Pons (tissue), 1 donor: ENCODE measurements at places on chromosomes 13 and 19.

- DNase-seq: no peak
These were observed 5.0 kb downstream of the PVR start for GRCh38 chr19:44648631-44649251.

DNA sequence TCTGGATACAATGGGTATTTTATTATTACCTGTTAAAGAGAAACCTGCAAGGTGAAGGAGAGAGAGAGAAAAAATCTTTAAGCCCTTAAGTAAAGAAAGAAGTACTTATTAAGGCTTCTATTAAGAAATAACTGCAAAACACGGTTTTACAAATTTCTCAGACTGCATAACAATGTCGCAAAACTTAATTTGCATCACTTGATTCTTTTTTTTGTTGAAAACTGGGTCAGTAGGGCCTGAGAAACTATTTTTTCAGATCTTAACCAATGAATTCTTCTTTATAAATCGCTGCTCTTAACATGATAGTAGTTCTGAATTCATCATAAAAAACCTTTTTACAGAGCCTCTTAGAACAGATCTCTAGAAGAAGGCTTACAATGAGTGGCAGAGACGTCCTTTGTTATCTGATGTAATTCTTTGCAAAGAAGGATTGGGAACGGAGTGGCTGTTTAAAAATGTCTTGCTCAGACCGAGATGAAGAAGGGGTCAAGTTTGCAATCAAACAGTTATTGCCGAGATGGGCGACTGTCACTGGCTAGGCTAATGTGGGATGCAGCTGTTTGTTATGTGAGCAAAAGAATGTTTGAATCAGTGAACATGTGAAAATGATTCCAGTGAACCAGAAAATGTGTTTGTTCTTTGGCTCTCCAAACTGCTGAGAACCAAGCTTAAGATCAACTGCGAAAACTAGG is 76.3 kb downstream of the ZNF536 start:
- DNase-seq: peak; percentile 40

- no peak for DNase-seq
These were observed 908.2 kb downstream of the EFNB2 start for GRCh38 chr13:105627270-105627669.

GRCh38 chr13:59531571-59532091 is 632.1 kb downstream of the DIAPH3 start:
- DNase-seq: peak; percentile 75

- no peak for DNase-seq
These were observed 347.2 kb upstream of the PCDH9 start for GRCh38 chr13:67577361-67577760.

GRCh38 chr13:113952983-113953520 is 20.8 kb downstream of the C13orf46 start:
- no peak for DNase-seq

DNA sequence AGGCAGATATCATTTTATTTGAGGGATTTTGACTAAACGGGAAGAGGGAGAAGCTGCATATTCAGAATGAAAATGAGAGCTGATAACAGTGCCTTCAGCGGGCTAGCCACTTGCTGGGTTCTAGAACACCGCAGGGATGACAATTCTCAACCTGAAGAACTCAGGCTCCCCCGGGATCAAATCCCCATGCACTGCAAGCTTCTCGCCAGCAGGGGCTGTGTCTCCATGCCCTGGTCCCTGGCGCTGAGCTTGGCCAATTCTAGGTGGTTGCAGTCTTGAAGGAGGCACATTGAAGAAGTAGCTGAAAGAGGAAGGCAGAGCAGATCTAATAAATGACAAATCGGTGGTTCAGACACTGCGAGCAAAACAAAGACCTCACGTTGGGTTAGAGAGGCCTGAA is 128.7 kb downstream of the UQCRFS1 start:
- no peak for DNase-seq

DNA sequence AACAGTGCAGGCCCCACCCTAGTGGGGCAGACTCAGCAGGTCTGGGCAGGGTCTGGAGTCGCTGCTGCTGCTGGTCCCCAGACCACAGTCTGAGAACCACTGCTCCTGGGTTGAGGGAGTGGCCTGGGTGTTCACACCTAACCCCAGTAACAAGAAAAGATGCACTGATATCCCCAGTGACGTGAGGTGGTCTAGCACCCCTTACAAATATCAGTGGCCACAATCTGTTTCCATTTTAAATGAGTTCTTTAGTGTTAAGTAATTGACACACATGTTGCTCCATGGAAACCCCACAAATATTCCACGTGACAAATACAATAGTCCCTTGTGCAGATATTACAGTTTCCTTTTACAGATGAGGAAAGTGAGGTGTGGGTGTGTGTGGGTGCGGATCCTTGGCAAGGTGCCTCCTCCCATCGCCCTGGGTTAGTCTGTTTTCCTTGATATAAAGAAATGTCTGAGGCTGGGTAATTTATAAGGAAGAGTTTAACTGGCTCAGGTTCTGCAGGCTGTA is 96.3 kb upstream of the GPR183 start:
- DNase-seq: no peak
